Progenitor cell of endocrine pancreas (in vitro differentiated cells): ENCODE measurements at places on chromosomes 4 and X.

- no peak for DNase-seq
Observed at GRCh38 chr4:147799986-147800555, 68.2 kb downstream of the ARHGAP10 start.

GRCh38 chr4:90120037-90120436 is 7.2 kb upstream of the CCSER1 start:
- no peak for DNase-seq

- no peak for DNase-seq
Observed at GRCh38 chrX:70960730-70961129, 29.8 kb upstream of the SLC7A3 start.

DNA sequence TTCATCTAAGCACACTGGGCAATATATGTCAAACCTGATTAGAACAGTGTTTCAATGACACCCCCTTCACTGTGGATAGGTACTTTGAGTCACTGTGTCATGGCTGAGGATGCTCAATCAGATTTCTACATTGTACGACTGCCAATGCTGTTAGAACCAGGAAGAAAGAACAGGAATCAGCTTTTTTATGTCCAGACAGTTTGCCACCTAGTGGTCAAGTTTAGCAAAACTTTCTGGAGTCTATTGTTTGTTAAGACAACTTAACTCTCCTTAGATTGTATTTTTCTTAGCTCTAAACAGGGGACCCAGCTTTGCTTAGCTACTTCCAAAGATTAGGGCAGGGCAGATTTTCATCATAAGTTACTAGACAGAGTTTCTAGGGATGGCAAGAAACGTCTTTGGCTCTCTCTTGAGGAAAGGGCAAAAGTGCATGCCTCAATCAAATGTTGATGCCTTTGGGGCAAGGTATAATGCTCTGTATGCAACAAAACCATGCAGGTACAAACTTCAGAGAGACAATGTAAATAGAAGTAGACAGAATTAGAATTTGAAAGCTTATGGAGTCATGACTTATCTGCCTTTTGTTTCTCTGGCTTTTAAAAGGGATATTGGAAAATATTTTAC is 40.5 kb upstream of the BMP3 start:
- DNase-seq = no peak

DNA sequence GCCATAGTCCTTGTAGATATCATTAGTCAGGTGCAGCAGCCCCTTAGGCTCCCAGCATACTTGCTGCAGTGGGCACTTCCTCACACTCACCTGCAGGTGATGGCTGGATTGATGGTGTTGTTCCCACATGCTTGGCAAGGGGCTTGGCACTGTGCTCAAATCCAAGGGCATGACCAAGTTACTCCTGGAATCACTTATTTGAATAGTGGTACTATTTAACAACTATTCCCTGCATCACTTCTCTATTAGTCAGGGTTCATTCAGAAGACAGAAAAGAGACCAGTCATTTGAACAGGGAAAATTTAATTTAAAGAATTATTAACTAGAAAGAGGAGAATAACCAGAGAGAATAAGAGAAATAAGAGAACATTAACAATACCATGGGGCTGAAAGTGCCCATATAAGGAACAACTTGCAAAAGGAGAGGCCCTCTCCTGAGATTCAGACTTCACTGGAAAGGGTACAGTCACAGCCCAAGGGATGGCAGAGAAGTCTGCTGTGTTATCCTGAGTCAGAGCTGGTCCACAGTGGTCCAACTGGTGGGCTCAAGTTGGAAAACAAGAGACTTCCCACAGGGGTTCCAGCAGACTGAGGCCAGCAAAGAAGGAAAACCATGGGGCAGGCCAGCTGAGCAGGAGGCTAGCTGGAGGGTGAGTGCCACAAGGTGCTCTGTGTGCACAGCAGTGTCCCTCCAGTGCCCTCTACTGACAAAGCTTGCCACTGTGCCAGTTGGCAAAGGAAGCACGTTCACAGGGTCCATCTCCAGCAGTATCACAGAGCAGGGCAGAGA is 9.8 kb downstream of the SPP1 start:
- no peak for DNase-seq

- DNase-seq = no peak
Observed at GRCh38 chr4:10144479-10144878, 27.9 kb upstream of the WDR1 start.

DNA sequence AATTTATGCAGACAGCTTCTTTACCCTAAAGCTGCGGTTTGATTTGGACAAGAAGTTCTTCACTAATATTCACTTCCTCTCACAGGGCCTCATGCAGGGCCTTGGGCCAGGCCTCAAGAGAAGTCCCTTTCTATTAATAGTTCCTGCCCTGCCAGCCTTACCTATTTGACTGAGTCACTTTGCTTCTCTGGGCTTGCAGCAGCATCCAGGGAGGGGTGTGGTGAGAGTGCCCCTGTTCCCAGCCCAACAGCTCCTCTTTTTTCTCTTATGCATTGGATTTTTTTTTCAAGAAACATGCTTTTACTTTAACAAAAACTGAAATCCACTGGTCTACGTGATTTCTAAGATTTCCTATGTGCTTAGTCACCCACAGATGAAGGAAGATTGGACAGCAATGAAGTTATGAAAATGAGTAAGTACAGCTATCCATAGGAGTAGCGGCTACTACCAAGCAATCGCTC is 26.7 kb downstream of the FAM156B start:
- DNase-seq = no peak

DNA sequence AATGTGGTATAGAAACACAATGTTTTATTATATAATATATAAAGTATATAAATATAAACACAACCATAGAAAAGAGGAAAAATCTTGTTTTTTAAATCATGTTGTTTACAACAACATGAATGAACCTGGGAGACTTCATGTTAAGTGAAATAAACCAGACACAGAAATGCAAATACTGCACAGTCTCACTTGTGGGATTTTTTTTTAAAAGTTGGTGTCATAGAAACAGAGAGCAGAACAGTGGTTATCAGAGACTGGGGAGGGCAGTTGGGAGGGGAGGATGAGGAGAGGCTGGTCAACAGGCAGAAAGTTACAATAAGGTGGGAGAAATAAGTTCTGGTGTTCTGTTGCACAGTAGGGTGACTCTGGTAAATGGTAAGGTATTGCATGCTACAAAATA is 57.1 kb downstream of the FREM3 start:
- no peak for DNase-seq

- no peak for DNase-seq
Observed at GRCh38 chr4:73133784-73134183, 64.3 kb upstream of the COX18 start.

- no peak for DNase-seq
Observed at GRCh38 chr4:78286281-78286680, 229.2 kb downstream of the FRAS1 start.

DNA sequence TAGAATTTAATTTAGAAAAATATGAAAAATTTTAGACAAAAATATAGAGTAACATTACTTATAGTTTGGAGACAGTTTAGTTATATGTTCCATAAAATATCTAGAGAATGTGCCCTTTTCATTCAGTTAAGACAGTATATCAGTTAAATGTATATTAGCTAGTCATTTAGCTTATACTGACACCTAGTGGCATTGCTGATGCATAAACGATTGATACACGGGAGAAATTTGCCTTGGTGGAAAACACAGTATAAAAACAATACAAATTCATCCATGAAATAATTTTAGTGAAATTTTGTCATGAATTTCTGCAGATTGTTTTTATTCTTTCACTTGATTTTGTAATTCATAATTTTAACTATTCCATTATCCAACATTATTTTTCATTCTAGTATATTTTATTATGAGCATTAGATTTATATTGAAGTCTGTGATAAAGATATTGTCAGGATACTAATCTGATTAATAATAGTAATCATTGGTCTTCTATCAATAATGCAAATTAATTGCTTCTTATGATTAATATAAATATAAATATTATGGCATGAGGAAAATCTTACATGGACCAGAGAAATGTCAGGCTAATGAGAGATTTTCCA is 219.0 kb downstream of the TLL1 start:
- no peak for DNase-seq

DNA sequence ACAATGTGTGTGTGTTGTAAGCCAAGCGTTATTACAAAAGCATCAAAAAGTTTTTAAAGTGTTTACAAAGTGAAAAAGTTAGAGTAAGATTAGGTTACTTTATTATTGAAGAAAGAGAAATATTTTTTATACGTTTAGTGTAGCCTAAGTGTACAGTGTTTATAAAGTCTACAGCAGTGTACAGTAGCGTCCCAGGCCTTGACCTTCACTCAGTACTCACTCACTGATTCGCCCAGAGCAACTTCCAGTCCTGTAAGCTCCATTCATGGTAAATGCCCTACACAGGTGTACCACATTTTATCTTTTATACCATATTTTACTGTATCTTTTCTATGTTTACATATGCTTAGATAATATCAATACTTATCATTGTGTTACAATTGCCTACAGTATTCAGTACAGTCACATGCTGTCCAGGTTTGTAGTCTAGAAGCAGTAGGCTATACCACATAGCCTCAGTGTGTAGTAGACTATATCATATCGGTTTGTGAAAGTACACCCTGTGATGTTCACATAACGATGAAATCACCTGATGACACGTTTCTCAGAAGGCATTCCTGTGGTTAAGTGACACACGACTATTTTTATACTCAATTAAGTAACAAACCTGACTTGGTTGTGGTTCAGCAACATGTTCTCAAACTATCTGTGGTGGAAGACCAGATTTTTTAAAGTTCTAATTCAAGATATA is 152.0 kb upstream of the EDNRA start:
- DNase-seq = no peak

DNA sequence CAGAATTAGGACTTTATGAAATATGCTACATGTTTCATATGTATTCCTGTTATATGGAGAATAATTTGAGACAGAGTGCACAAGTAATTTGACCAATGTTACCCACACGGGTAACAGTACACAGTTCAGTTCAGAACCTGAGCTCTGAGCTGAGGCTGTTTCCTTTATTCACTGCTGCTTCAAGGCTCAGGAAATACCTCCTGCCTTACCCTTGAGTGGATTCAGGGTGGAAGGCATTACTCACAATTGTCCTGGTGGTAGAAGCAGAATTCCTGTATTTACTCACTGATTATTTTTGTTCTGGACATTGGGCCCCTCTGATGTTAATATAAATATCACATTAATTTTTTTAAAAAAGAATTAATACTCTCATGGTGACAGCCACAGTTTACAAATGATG is 73.5 kb upstream of the CAMK2D start:
- no peak for DNase-seq

- DNase-seq = no peak
Observed at GRCh38 chrX:133868682-133869081, 116.7 kb downstream of the GPC3 start.

GRCh38 chr4:155667568-155668511 is 1.2 kb downstream of the GUCY1A1 start:
- DNase-seq = peak; percentile 41

DNA sequence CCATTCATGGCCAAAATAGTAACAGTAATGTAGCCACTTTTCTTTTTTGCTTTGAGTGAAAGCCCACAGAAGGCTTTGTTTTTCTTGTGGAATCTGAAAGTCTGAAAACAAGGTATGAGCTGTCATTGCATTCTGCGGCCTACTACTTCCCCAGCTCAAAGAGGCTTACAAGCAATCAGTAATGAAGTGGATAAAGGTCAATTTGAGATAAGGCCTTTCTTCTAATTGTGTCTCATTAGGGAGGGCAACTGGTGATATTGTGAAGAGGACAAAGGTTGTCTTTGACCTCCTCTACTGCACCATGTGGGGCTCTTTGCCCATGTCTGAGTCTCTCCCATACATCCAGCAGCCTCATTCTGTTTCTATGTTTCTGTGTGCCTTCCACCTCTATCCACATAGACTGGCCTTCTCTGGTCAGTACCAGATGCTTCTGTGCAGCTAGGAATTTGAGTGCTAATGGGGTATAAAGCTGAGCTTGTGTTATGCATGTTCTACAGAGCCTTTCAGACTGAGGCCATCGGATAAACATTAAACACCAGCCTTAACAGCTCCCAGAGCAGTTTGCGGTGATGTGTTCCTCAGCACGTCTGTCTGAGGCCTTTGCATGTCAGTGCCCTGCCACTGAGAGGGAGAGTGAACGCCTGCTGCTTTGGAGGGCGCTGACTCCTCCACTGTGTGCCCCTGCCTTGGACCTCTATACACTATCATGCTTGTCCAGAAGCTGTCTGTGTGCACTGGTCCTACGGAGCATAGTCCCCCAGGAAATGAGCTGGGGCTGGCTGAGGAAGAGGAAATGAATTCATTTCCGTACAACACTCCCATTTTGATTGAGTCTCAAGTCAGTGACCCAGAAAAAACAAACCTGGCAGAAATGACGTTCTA is 80.2 kb downstream of the SH2D1A start:
- no peak for DNase-seq
